Occipital lobe (tissue), 3 donors: ENCODE measurements at places on chromosomes 6 and 20. TPM values are rescaled to one million over a fixed set of nuclear protein-coding genes. Genes with fewer than 3 reads are reported as not detected.

DNA sequence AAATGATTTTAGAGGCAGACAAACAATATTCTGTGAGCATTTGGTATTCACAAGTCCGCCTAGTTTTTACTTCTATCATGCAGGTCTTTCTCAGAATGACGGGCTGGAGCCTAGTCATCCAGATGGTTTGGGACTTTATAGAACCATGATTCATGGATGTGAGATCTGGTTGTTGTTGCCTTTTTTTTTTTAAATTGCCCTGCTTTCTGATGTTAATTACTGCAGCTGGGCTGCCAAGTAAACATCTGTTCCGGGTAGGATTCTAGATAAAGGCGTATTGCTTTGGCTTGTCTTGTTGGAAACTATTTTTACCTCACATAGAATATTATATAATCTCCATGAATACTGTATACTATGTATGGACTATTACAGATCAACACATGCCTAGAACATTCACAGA is 58.1 kb downstream of the RNF217 start:
- no peak for DNase-seq

- DNase-seq = no peak
Measured at GRCh38 chr20:30606990-30607389, 650.5 kb upstream of the DEFB115 start.

The ARMH2 gene
- total RNA-seq = not detected

The SLC12A5 gene
- total RNA-seq = 19.2 TPM

The SLC22A2 gene
- total RNA-seq = 1.1 TPM

The CSTF1 gene
- total RNA-seq = 32.6 TPM

DNA sequence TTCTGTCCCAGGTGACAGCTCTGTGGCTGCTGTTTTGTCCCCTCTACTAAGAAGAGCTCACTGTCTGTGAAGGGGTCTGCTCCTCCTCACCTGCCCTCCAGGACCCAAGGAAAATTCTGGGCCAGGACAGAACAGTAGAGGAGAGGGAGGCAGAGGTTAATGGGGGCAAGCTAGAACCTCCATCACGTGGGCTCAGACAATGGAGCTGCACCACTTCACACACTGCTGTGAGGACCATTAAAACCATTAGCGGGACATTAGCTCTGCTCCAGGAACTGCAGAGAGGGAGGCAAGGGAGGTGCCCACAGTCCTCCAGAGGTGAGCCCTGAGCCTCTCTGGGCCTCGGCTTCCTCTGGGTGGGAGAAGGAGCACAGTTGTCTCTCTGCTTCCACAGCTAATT is 78.4 kb downstream of the NOL4L start:
- no peak for DNase-seq

- DNase-seq = no peak
Measured at GRCh38 chr6:170289180-170289931, 1.5 kb downstream of the DLL1 start.
